ENCODE measurements at places on chromosomes 13 and 19.

- DNase-seq, result no peak
Measured at GRCh38 chr13:40043764-40044163, 388.3 kb downstream of the COG6 start.

DNA sequence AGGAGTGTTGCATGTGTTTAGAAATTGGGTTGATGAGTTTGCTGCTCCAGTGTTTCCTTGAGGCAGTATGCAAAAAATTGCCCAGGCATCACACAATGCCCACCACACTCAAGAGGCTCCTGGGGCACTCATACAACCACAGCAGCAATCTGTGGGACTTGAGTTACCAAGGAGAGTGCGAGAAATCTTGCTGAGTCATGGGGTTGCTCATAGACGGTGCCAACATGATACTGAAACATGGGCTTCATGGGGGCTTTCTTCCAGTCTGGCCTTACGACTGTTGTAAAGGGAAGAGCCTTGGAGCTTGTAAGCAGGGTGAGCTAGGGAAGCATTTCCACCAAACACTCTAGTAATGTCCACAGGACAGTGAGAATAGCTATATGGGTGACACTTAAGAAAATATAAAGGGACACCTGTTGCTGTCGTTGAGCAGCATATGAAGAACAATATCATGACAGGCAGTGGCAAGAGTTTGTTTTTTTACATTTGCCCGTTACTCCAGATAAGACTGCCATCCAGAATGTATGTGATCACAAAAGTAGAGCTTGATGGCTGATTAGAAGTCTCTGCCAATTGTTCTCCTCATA, 1237.4 kb downstream of the UQCRFS1 start:
- no peak for DNase-seq

DNA sequence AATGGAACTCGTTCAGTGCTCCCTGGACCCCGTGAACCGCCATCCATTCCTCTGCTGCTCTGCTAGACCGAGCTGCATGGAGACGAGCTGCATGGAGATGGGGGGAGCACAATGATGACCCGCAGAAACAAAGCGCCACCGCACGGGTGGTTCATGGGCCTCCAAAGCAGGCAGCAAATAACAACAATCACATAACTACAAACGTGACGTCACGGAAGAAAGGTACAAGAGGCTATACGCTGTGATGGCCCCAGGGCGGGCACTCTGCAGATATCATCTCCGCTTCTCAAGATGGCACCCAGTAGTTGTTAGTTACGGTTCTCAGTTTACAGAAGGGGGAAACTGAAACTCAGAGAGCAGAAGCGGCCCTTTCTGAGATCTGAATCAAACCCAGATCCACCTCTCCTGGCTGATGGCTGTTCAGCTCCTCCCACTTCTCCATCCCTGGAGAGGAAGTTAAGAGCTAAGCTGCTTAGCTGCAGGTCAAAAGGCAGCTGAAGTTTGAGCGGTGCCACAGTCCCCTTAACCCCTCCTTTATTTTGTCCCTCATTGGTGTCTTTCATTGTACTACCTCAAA, 1.7 kb downstream of the ATP13A1 start:
- DNase-seq, result peak; percentile 61

- DNase-seq, result no peak
Measured at GRCh38 chr13:108528303-108528702, 101.1 kb upstream of the MYO16 start.
